Prostate gland (tissue), 2 donors: ENCODE measurements at places on chromosomes 6 and 20. TPM values are rescaled to one million over a fixed set of nuclear protein-coding genes. Genes with fewer than 3 reads are reported as not detected.

DNA sequence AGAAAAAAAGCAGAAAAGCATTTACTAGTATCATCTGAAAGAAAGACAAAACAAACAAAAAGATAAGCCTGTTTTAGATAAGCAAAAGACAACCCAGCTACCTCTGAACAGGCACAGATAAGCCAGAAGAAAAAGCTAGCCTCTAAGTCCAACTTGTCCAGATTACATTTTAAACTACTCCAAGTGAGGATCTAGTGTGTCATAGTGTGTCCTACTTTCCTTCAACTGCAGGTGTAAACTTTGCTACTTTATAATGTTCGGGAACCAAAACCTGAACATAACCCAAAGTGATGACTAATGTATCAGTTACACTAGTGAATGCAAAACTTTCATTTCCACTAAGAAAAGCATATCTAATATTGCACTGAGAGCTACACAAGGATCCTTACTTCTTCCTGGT, 19.5 kb downstream of the ADNP start:
- no peak overlapping the region for H3K27ac ChIP-seq
- H3K27me3 ChIP-seq = no peaks in the 10 kb centered on the region
- no peak overlapping the region for H3K4me3 ChIP-seq
- H3K4me1 ChIP-seq = no peaks in the 10 kb centered on the region
- H3K36me3 ChIP-seq = no peaks in the 10 kb centered on the region
- DNase-seq = no peak

GRCh38 chr20:32069711-32070110, 17.7 kb downstream of the HCK start:
- DNase-seq = no peak
- no peaks in the 10 kb centered on the region for H3K4me1 ChIP-seq
- H3K36me3 ChIP-seq = no peaks in the 10 kb centered on the region
- no peak overlapping the region for H3K4me3 ChIP-seq
- H3K27ac ChIP-seq = no peak overlapping the region

GRCh38 chr6:107114926-107115694, at the start of gene BEND3:
Gene BEND3 (minus strand): TSS chr6:107115515. CDS start chr6:107099285, 16,230 bp downstream.
- DNase-seq = peak; percentile 9
- H3K4me3 ChIP-seq = peak within 1 kb of the TSS; percentile 72
- H3K36me3 ChIP-seq = no peaks in the 10 kb centered on the region
- H3K4me1 ChIP-seq = no peaks in the 10 kb centered on the region
- H3K27ac ChIP-seq = peak within 1 kb of the TSS; percentile 74

- no peak for DNase-seq
- H3K36me3 ChIP-seq = no peaks in the 10 kb centered on the region
- no peak overlapping the region for H3K4me3 ChIP-seq
- H3K27ac ChIP-seq = no peak overlapping the region
- no peaks in the 10 kb centered on the region for H3K27me3 ChIP-seq
Observed at GRCh38 chr6:170271771-170272314, 19.0 kb downstream of the DLL1 start.

Gene SEL1L2
- 0.28 TPM for total RNA-seq

Gene PGC
- total RNA-seq = 391 TPM

GRCh38 chr6:170122651-170123050, 168.2 kb downstream of the DLL1 start:
- no peak overlapping the region for H3K27ac ChIP-seq
- H3K27me3 ChIP-seq = no peaks in the 10 kb centered on the region
- no peaks in the 10 kb centered on the region for H3K4me1 ChIP-seq
- H3K36me3 ChIP-seq = no peaks in the 10 kb centered on the region
- H3K4me3 ChIP-seq = no peak overlapping the region
- DNase-seq = no peak

- H3K4me3 ChIP-seq = no peak overlapping the region
- H3K27ac ChIP-seq = no peak overlapping the region
- no peak for DNase-seq
- H3K27me3 ChIP-seq = no peaks in the 10 kb centered on the region
Observed at GRCh38 chr6:32684246-32684645, 17.8 kb upstream of the HLA-DQB1 start.

DNA sequence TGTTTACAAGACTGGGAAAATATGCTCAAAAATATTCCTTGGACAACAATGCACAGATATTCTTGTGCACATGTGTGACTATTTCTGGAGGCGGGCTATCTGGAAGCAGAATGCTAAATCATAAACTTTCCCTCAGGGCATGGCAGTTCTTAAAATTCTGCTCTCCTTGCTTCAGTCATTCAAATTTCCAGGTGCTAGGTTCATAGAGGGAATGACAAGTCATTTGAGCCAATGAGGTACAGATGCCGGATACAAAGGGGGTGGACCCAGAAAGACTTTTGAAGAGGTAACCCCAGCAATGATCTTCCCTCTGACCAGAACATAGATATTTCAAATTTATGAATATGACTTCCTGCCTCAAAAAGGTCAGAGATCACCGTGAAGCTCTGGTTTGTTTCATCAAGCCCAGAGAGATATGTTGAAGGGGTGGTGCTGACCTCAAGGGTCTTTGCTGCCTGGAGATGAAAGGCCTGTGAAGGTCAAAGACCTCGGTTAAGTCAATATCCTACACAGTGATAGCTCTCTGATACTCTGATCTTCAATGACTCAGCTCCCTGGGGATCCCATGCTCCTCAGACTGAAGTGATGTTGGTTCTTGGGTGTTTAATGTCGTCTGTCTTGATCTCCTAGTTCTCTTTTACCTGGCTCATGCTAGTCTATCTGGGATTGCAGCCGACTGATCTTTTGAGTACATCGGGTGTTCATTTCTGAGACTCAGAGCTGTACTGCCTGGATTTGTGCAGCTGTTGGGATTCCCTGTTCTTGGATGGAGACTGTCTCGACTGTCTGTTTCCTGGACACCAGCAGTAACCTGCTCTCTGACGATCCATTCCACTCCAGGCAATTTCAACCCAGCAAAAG, 47.5 kb upstream of the TSHZ2 start:
- no peak overlapping the region for H3K27ac ChIP-seq
- no peaks in the 10 kb centered on the region for H3K36me3 ChIP-seq
- no peak for DNase-seq
- H3K27me3 ChIP-seq = no peaks in the 10 kb centered on the region
